ENCODE measurements at places on chromosomes 5 and 9.

DNA sequence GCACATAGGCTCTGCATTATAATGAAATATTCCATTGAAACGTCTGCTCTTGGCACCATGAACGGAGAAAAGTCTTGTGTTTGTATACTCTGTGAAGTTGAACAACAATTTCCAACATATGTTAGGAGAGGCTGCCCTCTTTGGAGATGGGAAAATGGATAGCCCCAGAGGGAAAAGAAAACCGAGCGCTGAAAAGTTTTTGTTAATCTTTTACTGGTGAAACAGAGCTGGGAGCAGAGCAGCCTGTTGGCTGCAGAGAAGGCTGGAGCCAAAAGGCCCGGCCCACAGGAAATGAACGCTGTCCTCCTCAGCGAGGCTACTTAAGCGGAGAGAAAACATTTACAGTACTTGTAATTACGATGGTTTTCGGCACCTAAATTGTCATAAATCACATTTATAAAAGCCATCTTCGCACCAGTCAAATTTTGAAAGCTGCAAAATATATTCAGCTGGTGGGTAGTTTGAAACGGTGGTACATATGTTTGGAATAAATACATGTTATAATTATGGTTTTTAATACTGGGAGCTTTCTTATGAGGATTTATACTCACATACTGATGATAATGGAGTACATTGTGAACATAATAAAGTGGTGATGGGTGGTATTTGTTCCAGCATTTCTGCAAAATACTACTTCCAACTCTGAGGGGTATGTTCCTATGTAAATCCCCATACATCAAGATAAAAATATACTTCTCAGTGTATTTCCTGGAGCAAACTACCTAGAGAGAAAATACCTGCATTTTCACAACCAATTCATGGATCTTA, 129.6 kb upstream of the CNTLN start:
- no peak for DNase-seq

GRCh38 chr9:126773004-126773607, 31.7 kb upstream of the ZBTB43 start:
- DNase-seq = no peak

GRCh38 chr9:97564291-97565175, 63.1 kb downstream of the TMOD1 start:
- DNase-seq = no peak

DNA sequence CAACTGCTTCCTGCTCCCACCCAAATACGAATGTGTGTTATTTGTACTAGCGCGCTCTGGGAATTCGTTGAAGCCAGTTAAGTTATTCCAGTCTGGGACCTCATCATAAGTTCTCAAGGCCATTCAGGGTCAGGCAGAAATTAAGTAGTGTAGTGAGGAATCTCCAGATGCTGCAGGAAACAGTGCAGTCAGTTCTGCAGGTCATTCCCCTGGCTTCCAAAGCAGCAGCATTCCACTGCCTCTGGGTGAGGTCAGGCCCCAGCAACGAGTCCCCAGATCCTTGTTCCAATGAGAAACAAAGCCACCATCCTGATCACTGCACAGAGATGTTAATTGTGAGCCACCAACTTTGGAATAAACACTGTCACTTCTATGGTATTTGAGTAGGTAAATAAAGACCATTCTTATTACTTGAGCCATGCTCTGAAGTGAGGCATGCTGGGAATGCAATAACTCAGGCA, 33.1 kb downstream of the SVEP1 start:
- no peak for DNase-seq

GRCh38 chr5:133179405-133179804, 127.6 kb downstream of the HSPA4 start:
- DNase-seq = no peak

DNA sequence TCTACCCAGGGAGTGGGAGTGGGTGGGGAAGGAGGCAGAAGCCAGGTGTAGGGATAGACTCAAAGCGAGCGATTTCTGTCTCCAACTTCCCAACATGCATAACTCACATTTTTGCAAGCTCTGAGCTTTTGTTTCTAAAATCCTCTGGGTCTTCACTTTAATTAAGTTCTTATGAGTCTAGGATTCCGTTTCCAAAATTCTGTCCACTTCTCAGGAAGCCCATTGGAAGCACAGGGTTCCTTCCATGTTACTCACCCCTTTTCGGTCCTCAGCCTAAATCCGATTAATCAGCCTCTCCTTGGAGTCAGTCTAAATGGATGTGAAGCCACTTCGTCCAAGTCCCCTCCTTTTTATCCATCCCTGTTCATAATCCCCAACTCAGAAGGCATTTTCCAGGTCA, 1.4 kb downstream of the GPX3 start:
- DNase-seq = no peak

GRCh38 chr5:74095871-74096270, 469.9 kb downstream of the ARHGEF28 start:
- no peak for DNase-seq

DNA sequence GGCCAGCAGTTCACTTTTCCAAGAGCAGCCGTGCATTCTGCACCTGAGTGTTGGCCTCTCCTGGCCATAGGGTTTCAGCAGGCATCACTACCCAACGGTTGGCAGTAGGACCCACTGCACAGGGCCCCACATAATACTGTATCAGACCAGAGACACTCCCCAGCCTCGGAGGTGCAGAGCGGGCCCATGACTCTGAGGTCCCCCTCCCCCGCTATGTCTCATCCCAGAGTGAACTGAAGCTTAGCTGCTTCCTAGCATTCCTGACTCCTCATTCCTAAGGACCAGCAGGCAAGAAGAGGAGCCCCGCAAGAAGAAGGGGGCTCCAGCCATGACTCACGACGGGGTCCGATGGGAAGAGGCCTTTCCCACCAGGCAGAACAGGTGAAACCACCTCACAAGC, 67.2 kb downstream of the CAMSAP1 start:
- no peak for DNase-seq

- DNase-seq = no peak
Measured at GRCh38 chr9:84990850-84991513, 321.5 kb downstream of the NTRK2 start.

GRCh38 chr9:121357011-121357410, 13.0 kb downstream of the STOM start:
- DNase-seq = no peak

DNA sequence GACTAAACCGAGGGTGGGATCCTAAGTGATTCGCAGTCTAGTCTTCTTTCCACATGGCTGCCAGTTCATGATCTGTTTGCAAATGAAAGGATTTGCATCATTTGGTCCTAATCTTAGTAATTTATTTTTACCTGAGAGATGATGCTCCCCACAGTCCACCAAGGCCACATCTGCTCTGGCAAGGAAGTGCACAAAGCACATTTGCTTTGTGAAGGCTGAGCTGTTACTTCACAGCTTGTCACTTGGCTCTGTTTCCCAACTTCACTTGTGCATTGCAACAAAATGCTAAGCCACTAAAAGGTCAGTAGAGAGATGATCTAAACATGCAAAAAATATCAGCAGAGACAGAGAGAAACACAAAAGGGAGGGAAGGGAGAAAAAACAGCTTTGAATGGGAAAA, 128.5 kb upstream of the VLDLR start:
- DNase-seq = no peak

DNA sequence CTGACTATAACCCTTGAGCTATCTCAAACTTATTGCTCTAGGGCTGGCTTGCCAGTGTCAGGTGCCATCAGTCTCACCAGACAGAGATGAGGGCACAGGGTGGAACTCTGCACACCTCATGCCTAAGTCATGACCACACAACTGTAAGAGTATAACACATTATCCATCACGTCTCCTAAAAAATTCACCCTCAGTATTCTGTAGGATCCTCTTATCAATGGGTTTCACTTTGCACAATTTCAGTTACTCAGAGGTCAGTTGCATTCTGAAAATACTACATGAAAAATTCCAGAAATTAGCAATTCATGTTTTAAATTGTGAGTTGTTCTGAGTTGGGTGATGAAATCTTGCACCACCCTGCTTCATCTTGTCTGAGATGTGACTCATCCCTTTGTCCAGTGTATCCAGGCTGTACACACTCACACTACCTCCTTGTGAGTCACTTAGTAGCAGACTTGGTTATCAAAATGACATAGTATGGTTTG, 690.9 kb upstream of the CDH18 start:
- DNase-seq = no peak

GRCh38 chr5:99019812-99020697, 91.2 kb upstream of the CHD1 start:
- no peak for DNase-seq

- DNase-seq = no peak
Measured at GRCh38 chr5:168041583-168041982, 249.9 kb upstream of the WWC1 start.

DNA sequence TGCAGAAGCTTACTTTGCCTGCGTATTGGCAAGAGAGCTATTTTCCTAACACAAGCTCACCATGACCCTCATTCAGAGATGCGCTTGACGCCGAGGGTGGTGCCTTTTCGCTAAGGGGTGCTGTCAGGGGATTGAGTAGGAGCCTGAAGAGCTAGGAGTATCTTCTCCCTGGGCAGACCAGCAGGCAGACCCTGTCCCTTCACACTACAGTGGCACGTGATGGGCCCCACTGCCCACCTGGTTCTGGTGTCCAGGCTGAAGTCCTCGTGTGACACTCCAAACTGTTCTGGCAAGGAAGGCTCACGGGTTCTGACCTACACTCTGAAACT, 198.3 kb downstream of the AUH start:
- no peak for DNase-seq

- no peak for DNase-seq
Measured at GRCh38 chr9:72592502-72593403, 71.3 kb downstream of the TMC1 start.

- no peak for DNase-seq
Measured at GRCh38 chr9:89771205-89771604, 166.4 kb downstream of the GADD45G start.

DNA sequence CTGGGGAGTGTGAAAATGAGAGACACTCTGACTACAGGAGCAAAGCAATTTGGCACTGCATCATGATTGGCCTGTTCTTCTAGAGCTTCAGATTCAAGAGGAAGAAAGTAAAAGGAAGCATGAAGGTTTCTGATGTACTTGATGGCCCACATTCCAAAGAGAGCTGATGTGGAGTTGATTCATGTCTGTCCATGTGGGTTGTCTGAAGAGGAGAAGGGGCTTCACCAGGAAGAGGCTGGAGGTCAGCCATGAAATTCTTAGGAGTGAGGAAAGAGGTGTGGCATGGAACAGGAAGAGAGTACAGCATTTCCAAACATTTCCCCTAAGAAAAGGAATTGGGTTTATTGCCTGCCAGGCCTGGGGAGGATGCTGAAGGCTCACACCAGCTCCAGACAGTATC, 70.7 kb downstream of the PTCD2 start:
- DNase-seq = no peak

GRCh38 chr9:26159575-26160392, 481.5 kb upstream of the TUSC1 start:
- DNase-seq = no peak

DNA sequence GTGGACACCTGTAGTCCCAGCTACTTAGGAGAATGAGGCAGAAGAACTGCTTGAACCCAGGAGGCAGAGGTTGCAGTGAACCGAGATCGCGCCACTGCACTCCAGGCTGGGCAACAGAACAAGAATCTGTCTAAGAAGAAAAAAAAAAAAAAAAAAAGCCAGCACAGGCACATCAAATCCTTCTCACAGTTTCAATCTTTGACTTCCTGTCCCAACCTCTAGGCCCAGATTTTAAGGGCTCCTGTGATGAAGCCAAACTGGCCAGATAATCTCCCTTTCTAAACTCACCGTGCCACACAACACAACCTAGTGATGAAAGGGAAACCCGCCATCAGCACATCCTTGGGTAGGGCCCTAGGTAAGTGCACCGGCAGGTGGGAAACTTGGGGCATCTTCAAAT, 58.1 kb downstream of the ROR2 start:
- DNase-seq = no peak

DNA sequence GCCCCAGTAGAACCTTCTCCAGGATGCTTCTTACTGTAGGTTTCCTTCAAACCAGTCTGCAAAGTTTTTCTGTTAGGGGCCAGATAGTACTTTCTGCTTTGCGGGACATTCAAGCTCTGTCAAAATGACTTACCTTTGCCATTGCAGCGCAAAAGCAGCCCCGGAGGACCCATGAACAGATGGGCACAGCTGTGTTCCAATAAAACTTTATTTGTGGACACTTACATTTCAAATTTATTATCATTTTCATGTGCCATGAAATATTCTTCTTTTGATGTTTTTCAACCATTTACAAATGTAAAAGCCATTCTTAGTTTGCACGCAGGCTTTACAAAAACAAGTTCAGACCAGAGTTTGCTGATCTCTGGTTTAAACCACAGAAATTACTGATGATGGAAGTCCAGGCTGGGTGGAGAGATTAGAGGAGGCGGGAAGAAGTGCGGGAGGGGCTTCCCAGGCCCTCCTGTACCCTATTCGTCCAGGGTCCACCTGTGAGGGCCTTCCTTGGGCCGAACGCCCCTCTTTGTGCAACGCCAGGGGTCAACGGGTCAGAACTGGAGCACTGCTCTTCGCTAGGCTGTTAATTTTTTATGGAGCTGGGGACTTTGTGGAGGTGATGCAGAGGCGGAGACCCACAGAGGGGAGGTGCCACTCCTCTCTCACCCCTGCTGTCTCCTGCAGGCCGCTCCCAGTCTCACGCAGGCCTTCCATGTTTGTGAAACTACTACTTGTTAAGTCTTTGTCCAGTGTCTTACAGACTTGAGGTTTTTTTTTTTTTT, 7.6 kb upstream of the ASS1 start:
- DNase-seq = no peak

GRCh38 chr5:178496642-178497041, 93.6 kb downstream of the COL23A1 start:
- DNase-seq = no peak

DNA sequence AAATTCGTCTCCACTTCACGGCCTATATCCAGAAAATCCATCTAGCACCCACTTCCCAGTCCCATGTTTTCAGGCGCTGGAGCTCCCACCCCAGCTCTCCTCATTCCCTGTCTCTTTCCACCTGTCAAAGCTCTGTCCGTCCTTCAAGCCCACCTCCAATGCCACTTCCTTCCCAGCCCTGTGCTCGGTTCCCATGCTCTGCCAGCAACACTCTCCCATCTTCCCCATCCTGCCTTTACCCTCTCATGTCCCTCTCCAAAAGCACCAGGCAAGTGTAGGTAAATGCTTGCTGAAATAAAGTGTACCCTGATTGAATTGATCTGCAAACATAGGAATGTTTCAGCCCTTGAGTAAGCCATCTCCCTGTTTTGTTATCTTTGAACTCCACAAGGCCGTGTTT, 9.2 kb downstream of the DRD1 start:
- no peak for DNase-seq

GRCh38 chr9:18396102-18396728, 77.7 kb upstream of the ADAMTSL1 start:
- DNase-seq = no peak

GRCh38 chr5:150660108-150660831, 781 bp upstream of the MYOZ3 start:
- DNase-seq = no peak

- DNase-seq = no peak
Measured at GRCh38 chr5:31671339-31671741, 32.4 kb downstream of the PDZD2 start.

DNA sequence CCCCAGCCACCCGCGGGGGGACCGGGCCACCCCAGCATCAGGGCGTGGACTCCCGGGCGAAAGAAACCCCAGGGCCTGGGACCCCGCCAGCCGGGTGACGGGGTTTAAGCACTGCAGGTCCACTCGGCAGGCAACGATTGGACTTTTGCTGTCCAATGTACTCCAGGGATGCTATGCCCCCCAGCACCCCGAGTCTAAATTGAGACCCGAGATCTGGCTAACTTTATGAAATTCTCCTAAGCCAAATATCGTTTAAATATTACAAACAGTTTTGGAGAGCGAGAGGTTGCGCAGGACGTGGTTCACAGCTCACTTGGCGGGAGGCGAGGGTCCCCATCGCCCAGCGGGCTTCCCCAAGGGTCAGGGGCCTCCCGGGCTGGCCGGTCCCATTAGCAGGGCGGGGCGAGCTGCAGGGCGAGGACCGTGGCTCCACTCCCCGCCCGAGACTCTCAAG, 384 bp upstream of the MRPS2 start:
- no peak for DNase-seq
